Psoas muscle (tissue), 8 donors: ENCODE measurements at places on chromosomes 6 and 20.

DNA sequence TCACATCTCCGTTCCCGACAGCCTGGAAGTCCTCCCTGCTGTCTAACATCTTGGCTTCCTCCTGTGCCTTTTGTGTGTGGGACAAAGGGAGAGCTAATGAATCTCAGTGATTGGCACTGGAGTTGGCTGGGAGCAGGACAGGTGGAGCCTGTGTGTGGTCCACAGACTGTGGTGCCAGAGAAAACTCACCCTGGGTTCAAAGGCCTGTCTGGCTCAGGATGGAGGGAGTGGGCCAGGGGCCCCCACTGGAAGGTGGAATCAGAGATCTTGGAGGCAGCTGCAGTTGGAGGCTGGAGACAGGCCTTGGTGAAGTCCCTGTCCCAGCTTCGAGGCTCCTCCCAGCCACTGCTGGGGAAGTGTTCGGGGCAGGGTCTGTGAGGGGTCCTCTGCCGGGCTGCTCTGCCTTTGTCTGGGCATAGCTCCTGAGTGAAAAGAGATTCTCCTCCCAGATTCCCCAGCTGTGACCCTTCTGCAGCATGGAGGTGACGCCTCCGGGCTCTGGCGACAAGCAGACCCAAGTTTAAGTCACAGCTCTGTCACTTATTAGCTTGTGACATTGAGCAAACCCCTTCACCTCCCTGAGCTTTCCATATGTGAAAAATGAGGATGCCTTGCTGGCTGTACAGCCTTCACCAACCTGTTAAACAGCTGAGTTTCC lies 13.9 kb upstream of the ITPR3 start:
- no peak for DNase-seq

DNA sequence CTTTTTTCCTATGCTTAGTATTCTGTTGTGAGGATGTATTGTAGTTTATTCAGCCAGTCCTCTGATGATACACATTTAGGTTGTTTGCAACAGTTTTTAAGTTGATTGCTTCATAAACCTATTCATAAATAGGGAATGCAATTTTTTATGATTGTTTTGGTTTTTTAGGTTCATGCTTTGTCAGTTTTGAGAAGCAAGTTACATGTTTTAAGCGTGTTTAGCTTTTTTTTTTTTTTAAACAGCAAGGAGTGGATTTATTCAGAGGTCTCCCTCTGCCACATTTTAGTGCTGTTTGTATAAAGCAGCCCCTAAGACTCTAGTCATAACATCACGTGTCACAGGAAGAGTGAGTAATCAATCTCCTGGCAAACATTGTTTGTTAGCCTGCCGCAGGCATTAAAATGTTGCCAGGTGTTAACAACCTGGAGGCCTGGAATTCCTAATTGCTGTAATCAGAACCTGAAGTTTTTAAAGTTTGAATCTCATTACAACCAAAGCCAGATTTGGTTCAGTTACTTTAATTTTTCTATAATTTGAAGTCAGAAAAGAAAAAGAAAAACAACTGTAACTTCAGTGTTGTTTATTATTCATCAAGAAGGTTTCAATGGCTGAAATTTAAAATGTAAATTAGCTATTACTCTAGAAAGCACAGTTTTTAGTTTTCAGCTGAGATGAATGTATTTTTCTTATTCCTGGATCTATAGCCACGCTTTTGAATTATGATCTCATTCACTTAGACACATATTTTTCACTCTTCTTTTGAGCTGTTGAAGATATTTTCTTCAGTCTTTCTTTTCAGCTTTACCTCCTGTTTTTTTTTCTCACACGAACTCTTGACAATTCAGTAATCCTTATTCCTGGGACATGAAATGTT lies 59.2 kb downstream of the KCNS1 start:
- DNase-seq, result no peak

GRCh38 chr20:4159765-4160490 lies 144.6 kb upstream of the RNF24 start:
- DNase-seq, result no peak

DNA sequence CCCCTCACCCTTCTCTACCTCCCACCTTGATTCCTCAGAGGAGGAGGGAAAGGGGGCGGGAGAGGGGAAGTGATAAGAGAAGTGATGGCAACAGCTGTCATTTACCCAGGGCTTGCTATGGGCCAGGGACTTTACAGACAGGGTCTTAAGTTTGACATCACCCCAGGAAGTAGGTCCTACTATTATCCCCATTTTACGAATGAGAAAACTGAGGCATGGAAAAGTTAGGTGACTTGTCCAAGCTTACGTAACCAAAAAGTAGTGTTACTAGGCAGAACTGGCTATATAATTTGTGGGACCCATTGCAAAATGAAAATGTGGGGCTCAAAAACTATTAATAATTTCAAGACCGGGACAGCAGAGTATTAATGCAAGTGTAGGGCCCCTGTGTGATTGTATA lies 10.5 kb upstream of the FANCE start:
- DNase-seq, result no peak

- DNase-seq, result no peak
Observed at GRCh38 chr6:20574355-20574754, 40.1 kb downstream of the CDKAL1 start.

- no peak for DNase-seq
Observed at GRCh38 chr6:125008261-125008703, 46.0 kb downstream of the RNF217 start.

DNA sequence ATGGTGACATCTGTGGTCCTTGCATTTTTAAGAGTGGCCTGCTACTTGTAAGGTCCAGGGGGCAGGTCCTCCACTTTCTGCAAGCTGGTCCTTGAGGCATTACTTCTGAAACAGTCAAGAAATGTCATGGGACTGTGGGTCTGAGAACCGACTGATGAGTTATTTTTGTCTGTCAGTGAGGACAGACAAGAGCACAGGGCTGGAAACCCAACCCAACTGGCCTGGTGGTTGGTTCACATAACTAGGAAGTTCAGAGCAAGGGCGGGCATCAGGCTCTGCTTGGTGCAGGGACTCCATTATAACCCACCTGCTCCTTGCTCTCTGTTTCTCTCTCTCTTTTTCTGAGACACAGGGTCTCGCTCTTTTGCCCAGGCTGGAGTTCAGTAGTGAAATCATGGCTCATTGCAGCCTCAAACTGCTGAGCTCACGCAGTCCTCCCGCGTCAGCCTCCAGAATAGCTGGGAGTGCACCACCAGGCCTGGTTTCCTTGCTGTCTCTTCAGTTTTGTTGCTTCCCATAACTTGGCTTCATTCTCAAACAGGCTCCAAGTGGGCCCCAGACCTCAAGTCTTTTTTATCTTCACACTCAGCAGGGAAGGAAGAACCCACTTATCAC lies 9.2 kb downstream of the CST3 start:
- no peak for DNase-seq

DNA sequence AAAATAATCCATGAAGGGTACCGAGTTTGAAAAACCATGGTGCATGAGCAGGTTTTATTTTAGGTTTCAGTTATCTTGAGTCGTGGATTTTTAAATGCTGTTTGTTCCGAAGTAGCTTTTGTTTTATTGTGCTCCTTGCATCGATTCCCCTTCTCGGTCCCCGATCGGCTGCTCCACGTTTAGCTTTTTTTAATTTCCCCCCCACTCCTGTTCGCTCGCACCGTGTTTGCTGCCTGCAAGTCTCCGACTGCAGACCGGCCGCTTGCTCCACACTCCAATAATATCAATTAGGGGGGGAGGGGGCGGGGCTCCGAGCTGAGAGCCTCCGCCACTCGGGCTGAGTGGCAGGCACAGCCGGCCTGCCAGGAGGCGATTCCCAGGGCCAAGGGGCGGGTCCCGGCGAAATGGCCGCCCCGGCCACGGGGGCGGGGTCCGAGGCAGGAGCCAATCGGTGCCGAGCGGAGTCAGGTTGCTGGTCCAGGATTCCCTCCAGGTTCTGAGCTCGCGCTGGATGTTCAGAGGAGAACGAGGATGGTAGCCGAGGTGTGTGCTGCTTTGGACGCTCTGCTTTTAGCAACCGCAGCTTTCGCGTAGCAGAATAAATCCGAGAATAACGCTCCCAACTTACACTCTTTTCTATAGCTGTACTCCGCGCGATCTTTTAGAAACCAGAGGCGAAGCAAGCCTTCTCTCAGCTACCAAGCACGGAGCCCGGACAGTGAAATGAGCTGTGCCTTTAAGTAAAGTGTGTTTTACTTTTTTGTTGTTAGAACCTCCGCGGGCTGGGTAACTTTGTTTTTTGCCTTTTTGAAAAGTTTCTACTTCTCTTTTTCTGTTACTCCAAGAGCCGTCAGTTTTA lies at the start of gene EPHA7:
EPHA7 (minus strand) TSS at position 256 of the 859 bp plus-strand sequence; CDS start at position 38, 218 bp downstream.
- DNase-seq, result peak; percentile 91

- peak; percentile 23 for DNase-seq
Observed at GRCh38 chr6:111602481-111603011, 3.1 kb downstream of the TRAF3IP2 start.

DNA sequence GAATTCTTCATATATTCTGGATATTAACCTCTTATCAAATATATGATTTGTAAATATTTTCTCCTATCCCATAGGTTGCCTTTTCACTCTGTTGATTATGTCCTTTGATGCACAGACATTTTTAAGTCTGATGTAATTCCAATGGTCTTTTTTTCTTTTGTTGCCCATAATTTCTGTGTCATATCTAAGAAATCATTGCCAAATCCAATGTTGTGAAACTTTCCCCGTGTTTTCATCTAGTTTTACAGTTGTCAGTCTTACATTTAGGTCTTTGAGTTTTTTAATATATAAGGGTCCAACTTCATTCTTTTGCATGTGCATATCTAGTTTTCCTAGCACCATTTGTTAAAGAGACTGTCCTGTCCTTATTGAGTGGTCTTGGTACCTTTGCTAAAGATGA lies 111.5 kb downstream of the SESN1 start:
- no peak for DNase-seq

GRCh38 chr20:48791014-48791413 lies 36.8 kb downstream of the PREX1 start:
- no peak for DNase-seq

- DNase-seq, result no peak
Observed at GRCh38 chr6:91852252-91852651, 1265.4 kb upstream of the MAP3K7 start.

DNA sequence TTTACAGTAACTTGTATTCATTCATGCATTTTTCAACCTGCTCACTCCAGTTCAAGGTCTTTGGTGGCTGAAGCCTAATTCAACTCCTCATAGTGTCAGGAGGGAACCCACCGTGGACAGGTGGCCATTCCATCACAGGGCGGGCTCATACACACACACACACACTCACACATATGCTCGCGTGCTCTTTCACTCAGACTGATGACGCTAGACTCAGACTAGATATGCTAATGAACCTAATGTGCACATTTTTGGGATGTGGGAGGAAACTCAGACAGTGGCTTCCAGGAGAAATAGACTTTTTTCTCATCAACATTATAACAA lies 56.7 kb downstream of the TRIM27 start:
- DNase-seq, result no peak

GRCh38 chr6:133610227-133610840 lies 278.6 kb upstream of the TCF21 start:
- no peak for DNase-seq

- DNase-seq, result no peak
Observed at GRCh38 chr6:88380618-88381288, 214.6 kb upstream of the CNR1 start.

DNA sequence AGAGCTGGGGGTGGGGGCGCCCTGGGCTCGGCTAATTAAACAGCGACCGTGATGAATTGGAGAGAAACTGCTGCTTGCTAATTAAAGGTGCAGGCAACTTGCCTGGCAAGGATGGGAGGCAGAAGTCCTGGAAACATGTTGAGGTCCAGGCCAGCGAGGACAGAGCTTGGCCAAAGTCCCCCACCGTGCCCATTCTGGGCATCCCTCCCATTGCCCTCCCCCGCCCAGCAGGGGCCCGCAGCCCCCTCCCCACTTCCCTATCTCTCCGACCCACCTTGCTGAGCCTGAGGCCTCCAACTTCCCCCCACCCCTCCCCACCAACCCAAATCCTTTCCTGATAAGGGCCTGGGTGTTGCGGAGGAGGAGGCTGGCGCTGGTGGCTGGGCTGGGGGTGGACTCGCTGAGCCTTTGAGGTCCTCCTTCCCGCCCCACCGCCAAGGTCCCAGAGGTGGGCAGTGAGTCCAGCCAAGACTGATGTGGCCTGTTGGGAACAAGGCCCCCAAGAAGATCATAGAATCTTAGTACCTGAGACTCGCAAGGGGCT lies 23.3 kb downstream of the C20orf203 start:
- no peak for DNase-seq

DNA sequence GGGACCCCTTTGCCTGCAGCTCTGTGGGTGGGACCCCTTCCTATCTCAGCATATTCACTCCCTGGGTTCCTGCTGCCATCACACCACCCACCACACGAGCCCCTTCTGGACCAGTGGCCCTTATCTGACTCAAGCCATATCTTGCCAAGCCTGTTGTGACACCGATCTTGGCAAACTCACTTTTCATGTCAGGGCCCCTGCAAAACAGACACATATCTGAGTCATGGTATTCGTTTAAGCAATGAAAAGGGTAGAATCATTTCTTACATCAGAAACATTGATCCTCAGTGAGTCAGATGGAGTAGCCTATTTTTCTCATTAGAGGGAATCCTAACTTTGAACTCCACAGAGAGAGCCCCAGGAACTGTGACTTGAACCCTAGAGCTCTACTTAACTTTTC lies 10.6 kb downstream of the RAET1E start:
- no peak for DNase-seq

- DNase-seq, result no peak
Observed at GRCh38 chr6:159062564-159062945, 17.8 kb upstream of the TAGAP start.

GRCh38 chr6:75283907-75284631 lies 523 bp downstream of the TMEM30A start:
- DNase-seq, result no peak

GRCh38 chr6:136803608-136804007 lies 11.3 kb upstream of the MAP3K5 start:
- DNase-seq, result no peak
